Stimulated activated CD8-positive, alpha-beta memory T cell treated with anti-CD3 and anti-CD28 coated beads, Interleukin-4, amount 100 ng/mL, for 1 hour (primary cell): ENCODE measurements at places on chromosomes 5 and 9.

GRCh38 chr5:168348084-168348414 lies 56.6 kb downstream of the WWC1 start:
- DNase-seq = no peak

GRCh38 chr5:39578887-39579497 lies 154.2 kb upstream of the DAB2 start:
- no peak for DNase-seq

GRCh38 chr5:109597893-109598292 lies 91.8 kb upstream of the MAN2A1 start:
- no peak for DNase-seq

- DNase-seq = no peak
Observed at GRCh38 chr5:39598661-39599248, 174.0 kb upstream of the DAB2 start.

DNA sequence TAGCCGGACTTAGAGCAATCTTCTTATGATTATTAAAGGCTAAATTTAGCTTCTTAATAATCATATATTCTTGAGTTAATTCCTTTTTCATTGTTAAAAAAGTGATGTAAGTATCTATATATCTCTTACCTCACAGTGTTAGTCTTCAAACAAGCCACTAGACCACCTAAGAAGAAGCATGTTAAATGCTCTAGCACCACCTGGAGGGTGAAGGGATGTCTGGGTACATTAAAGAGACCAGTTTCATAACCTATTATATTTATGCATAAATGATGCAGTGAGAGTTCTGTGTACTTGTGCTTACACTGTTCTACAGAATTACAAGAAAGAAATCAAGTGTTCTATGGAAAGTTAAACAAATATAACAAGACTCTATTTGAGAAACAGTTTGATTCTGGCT lies 55.9 kb upstream of the SLCO6A1 start:
- DNase-seq = no peak

DNA sequence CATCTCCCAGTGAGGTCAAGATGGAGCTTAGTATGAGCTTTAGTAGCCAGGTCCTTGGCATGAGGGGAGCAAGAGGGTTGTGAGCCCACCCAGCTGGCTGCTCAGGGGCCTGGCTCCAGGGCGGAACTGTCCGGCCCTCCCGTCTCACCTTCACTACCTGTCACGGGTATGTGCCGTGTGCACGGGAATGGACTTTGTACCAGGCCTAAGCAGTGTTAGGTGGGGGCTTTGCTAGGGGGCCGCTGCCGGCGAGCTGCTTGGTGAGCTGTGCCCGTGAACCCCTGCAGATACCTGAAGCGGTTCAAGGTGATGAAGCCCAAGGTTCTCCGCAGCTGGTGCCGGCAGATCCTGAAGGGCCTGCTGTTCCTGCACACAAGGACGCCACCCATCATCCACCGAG lies 46.7 kb downstream of the WNK2 start:
- no peak for DNase-seq

DNA sequence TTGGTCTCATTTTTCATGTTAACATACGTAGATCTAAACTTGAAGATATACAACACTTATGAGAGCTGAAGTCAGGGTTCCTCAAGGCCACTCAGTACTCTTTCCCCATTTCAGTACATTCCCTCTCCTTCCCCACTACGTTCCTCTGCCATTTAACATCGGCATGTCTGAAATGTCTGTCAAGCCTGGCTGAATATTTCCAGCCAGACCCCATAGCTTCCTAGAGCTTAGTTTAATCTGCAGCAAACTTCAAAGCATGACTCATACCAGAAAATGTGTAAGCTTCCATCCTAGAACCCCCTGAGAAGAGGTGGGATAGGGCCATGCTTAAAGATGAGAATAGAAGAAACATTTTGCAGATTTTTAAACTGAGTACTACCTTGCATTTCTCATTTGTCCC lies 6.2 kb downstream of the GZMA start:
- DNase-seq = no peak

DNA sequence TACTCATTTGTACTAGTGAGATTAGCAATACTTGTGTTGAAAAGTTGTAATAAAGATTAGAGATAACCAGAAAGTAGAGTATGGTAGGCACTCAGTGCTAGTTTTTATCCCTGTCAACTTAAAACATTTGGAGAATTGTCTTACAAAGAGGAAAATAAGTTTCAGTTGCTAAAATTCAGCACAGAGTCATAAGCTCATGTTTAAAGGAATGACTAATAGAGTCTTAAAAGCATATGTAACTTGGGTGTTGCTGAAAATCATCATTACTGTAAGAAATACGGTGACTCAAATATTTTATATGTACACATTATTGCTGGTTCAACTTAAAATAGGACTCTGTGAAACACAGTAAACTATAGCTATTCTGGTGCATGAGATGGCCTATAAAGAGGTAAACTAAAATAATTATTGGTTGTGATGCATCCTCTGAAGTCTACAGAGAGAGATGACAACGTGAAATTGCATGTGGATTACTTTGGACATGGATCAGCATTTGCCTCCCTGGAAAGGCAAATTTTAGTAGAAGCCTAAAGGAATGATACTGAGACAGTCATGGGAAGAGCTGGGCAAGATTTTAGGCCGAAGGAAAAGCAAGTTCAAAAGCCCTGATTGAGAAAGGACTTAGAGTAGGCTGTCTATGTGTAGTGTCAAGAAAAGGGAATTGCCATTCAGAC lies 34.6 kb downstream of the SGCD start:
- DNase-seq = no peak

GRCh38 chr5:155794795-155795194 lies 532.2 kb upstream of the SGCD start:
- no peak for DNase-seq

GRCh38 chr5:169299663-169300467 lies 1.1 kb downstream of the SLIT3 start:
- no peak for DNase-seq

DNA sequence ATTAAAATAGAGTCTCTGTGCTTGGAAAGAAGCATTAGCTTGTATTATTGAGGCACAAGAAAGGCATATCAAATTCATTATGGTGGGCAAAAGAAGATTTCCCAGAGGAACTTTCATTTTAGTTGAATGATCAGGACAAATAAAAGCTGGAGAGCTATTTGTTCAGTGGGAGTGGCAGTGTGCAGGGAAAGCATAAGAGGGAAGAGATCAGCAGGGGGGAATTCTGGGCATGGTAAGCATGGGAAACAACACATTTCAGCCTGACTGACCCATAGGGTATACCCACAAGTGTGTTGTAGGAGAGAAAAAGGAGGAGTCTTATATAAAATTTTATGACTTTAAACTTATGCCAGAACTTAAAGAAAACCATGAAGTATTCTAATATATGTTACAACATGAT lies 167.7 kb upstream of the RASA1 start:
- DNase-seq = no peak

DNA sequence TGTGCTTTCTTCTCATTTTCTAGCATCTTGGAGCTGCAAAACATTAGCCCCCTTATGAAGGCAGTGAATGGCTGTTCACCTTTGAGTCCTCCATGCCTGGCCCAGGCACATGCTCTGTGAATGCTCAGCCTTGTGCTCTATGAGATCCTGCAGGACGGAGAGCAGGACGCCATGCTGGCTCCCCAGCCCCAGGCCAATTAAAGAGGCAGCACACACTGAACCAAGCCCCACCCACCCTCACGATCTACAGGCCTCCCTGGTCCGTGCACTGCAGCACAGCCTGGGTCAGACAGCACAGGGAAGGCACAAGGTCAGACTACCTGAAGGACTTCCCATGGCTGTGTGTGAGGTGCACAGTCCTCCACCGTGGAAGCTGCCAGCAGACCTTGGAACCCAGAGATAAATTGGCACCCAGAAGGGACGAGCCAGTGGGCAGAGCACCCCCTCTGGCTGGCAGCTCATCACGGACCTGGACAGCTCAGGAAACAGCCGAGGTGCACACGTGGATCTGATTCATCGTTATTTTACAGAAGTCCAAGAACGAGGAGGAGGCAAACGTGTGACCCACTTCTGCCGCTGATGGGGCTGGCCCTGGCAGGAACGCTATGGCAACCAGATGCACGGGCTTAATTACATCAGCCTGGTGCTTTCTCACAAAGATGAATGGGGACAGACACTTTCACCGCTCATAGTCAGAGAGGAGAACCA lies 59.5 kb downstream of the OLFM1 start:
- DNase-seq = no peak

DNA sequence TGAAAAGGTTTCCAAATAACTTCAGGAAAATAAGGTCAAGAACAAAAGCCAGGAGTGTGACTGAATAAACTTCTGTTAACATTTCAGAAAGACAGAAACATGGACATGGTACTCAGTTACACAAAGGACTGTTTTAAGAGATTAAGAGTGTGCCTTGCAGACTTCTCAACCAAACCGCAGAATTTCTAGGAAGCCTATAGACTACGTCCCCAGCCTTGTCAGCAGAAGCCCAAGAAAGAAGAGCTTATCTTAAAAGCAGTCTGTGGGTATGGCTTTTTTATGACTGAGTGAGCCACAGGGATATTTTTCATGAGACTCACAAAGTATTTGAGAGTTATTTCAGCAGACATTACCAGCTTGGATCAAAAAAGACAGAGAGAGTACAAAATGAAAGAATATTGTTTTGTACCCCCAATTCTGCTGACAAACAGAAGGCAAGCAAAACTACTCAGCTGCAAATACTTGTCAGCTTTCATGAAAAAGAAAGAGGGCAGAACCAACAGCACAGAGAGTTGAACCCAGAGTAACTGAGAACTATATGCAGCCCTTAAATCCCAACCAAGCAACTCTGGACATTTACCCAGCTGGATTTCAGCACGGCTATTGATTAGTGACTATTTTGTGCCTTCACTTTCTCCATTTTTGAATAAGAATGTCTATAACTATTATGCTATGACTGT lies 711.0 kb upstream of the CTNND2 start:
- DNase-seq = no peak

DNA sequence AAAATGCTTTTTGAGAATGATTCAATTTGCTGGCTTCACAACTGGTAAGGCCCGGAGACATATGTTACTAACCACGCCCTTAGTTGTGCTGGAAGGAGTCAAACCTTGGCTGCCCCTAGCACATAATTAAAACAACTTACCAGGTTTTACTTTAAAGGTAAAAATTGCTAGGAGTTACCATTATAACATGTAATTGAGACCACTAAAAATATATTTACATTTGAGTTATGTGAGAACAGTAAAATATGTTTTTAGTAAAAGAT lies 435.6 kb upstream of the CDH9 start:
- DNase-seq = no peak

DNA sequence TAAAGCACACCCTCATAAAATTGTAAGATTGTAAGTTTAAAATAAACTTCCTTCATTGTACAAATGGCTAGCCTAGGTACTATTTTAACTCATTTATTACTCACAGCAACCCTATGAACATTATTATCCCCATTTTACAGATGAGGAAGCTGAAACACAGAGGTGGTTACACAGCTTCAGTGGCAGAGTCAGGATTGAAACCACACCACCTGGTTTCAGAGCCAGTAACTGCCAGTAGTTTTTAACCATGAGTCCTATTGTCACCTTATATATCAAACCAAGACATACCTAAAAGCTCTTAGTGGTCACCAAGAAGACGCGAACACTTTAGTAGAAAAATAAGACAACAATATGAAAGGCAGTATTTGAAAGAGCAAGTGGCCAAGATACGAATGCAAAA lies 16.1 kb downstream of the SH3GL2 start:
- no peak for DNase-seq

DNA sequence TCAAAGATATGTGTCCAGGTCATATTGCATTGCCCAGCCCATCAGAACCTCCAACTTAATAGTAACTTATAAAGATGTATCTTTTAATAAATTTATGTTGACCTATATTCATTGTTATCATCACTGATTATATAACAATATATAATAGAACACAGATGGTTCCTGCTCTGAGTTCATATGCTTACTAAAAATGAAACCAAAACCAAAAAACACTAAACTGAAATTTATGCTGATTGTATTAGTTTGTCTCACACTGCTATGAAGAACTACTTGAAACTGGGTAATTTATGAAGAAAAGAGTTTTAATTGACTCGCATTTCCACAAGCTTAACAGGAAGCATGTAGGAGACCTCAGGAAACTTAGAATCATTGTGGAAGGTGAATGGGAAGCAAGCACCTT lies 462.5 kb upstream of the TYRP1 start:
- no peak for DNase-seq

GRCh38 chr5:123722451-123722850 lies 210.5 kb downstream of the CSNK1G3 start:
- DNase-seq = no peak

DNA sequence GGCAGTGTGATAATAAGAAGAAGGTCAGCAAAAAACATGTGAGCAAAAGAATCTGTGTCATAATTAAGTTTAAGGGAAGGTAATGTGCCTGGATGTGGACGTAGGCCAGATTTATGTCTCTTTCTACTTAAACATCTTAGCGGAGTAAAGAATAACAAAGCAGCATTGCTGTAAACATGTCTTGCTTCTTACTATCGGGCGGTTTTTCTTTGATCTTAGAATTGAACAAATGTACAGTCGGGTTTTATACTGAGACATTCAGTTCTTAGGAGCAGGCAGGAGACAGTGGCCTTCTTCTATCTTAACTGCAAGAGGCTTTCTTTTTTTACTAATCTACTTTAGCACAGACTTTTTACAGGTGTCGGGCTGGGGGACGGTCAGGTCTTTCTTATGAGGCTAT lies 40.4 kb upstream of the FLT4 start:
- DNase-seq = no peak

DNA sequence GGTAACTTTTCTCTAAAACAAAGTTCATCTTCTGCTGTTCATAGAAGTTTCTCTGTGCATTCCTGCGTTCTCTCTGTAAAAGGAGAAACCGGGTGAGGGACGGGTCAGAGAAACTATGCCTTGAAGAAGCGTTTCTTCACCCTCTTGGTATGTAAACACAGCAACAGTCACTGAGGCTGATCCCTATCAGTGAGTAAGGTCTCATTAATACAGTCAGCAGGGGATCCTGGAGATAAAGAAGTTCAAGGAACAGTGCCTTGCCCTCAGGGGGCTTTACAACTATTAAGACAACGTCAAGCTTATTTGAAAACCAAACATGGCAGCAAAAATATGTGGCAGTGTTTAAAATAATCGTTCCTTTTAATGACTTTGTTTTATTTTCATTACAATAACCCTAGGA lies 202.9 kb upstream of the IL12B start:
- DNase-seq = no peak

- DNase-seq = no peak
Observed at GRCh38 chr5:90557871-90558270, 726 bp upstream of the ADGRV1 start.

GRCh38 chr9:126470241-126470993 lies 143.3 kb upstream of the LMX1B start:
- no peak for DNase-seq

DNA sequence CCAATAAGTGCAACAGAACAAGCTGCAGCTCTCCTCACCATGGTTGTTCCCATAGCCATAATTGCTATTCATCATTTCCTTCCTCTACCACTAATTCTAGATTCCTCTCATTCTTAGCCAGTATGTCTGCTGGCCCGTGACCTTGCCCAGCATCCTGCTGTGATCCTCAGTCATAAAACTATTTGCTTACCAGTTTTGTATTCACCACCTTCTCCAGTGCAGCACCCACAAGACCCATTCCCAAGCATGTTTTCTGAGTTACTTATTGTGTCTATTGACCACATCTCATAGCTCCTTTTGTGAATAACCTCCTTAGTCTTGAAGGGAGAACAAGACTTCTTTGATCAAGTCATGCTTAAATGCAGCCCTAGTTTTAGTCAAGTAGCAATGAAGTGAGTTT lies 488.0 kb upstream of the CTNND2 start:
- no peak for DNase-seq
